Thymus (tissue), 14 donors: ENCODE measurements at places on chromosomes 1 and 21.
A peak's percentile ranks its signal among the peaks of the same experiment; 100 is the strongest.

GRCh38 chr1:8339203-8339600 lies 21.3 kb downstream of the SLC45A1 start:
- no peak for DNase-seq

DNA sequence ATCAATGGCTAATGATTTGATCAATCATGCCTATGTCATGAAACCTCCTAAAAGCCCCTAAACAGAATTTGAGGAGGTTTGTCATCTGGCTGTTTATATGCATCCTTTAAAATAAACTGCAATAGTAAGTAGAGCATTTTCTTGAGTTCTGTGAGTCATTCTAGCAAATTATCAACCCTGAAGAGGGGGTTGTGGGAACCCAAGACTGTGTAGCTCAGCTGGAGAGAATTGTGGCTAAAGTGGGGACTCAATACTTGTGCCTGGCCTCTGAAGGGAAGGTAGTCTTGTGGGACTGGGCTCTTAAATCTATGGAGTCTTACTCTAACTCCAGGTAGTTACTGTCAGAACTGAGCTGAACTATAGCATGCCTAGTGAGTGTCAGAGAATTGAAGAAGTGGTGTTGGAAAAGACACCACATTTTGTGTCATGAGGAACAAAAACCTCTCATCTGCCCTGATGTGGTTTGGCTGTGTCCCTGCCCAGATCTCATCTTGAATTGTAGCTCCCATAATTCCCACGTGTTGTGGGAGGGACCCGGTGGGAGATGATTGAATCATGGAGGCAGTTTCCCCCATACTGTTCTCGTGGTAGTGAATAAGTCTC lies 402.4 kb downstream of the USH2A start:
- no peak for DNase-seq

GRCh38 chr1:3564921-3565831 lies 46.1 kb downstream of the MEGF6 start:
- DNase-seq = peak; percentile 15

GRCh38 chr1:185566995-185567394 lies 167.2 kb upstream of the HMCN1 start:
- DNase-seq = peak; percentile 83

- no peak for DNase-seq
Measured at GRCh38 chr21:38392661-38393060, 105.6 kb downstream of the ERG start.

GRCh38 chr1:173414136-173414535 lies 63.0 kb upstream of the PRDX6 start:
- DNase-seq = no peak
